ENCODE measurements at places on chromosomes 13 and 19. TPM values are rescaled to one million over a fixed set of nuclear protein-coding genes. Genes with fewer than 3 reads are reported as not detected.

GRCh38 chr13:40789275-40790153 is at the start of gene SLC25A15:
Gene SLC25A15, plus strand, starts transcription at chr13:40789611. Its CDS starts 3,616 bp downstream, at chr13:40793227.
- DNase-seq = peak; percentile 94

DNA sequence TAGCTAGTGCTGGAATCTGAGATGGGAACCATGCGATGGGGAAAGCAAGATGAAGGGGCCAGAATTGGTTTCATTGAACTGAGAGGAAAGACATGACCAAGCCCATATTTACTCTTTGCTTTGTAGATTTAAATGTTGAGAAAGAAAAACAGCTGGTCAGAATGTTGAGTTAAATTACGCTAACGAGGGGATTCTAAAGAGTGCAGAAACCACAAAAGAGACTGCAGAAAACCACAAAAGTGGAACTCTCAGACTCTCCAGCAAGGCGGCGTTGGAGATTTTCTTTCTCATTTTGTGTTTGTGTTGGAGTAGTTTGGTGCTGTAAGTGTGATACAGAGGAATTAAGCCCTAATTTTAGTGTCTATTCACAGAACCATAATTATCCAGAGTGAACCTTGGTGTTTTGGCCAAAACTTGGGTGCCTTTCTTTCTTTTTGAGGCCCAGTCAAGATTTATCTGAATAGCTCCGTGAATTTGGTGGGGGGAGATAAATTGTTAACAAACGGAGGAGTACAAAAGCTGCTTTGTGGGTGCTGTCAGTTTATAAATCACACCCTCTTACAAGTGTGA is 26.3 kb downstream of the SAE1 start:
- peak; percentile 77 for DNase-seq

The MEX3D gene
- 16.1 TPM for total RNA-seq

The ZNF541 gene
- total RNA-seq = not detected
